ENCODE measurements at places on chromosomes 7 and 10.
A peak's percentile ranks its signal among the peaks of the same experiment; 100 is the strongest.

GRCh38 chr10:122588381-122588780, 27.8 kb downstream of the DMBT1 start:
- DNase-seq: no peak

DNA sequence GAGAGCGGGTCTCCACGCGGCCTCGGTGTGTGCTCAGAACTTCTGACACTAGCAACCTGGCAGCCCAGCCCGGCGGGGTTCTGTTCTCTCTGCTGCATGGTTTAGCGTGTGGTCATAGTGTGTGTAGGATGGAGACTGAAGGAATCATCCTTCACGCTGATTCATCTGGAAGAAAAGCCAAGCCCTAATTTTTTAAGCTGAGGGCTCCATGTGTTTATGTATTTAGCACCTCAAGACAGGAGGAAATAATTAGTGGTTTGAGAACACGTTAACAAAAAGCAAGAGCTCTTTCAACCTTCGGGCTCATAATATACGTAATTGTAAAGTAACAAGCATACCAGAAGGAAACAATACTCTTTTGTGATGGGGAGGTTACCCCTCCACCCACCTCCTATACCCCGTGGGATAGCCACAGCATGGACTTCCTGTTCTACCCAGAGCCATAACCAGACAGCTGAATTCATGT, 504.6 kb upstream of the MKI67 start:
- no peak for DNase-seq

DNA sequence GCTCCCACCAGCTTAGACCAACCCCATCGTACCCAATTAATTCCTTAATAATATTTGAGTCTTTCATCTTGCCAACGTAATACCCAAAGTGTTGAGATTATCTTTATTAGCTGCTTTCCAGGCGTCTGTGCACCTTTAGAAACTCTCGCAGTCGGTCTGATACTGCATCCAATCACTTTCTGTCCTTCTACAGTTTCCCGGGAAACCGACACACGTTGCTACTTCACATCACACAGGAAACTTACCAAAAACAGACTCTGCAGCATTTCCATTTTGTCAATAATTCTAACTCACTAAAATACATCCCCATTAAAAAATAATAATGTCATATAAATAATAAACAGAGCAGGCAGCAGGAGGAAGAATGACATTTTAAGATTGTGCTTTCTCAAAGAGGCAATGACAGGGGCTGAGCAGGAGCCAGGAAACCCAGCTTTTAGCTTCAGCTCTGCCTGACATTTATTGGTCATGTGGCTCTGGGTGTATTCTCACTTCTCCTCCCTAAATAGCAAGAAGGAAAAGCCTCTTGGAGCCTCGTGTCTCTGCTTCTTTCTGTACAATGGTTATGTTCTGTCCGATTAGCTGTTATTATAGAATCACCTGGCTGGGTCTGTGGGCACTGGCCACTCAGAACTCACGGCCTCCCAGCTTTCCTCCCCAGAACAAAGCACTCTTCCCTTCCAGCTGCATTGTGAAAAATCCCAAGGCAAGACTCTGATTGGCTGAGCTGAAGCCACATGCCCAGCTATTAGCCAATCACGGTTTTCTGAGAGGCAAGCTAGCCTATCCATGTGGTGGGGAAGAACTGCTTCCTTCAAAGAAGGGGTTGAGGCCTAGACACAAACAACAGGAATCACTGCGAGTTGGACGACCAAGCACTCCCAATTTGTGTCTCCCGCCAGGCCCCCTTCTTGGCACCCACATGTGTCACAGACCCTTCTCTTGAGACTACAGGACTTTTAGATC, 424.7 kb upstream of the FOXK1 start:
- no peak for DNase-seq

DNA sequence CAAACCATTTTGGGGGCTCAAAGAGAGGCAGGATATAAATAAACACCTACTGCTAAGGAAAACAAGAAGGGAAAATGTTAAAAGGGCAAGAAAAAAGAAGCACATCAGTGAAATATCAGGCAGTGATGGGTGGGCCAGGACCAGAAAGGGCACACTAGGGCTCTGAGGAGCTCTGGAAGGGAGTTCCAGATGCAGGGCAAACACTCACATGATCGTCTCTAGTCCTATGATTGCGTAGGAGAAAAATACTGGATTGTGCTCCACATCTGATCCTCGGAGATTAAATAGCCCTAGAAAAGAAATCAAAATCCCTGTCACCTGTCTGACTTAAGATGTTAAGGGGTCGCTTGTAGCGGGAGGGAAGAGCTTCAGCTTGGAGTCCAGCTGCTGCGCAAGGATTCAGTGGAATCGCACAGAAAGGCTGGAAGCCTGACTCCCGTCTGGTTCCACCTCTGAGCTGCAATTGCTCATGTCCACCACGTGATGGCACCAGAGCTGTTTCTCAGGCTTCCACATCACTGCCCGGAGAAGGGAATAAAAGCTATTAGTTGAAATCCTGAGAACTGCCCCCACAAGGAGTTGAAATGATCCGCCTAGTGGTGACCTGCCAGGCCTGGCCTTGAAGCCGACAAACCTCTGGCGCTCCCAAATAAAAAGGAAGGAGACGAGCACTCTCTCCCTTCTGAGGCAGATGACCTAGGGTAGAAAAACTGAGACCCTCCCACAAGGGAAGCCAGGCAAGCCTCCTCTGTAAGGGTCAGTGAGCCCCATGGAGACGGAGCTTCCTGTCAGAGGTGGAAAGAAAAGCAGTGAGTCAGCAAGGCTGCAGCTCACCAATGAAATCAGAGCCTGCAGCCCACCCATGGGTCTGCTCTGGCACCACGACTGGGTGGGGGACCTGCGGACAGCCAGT, 39.2 kb downstream of the XPNPEP1 start:
- peak; percentile 75 for DNase-seq

DNA sequence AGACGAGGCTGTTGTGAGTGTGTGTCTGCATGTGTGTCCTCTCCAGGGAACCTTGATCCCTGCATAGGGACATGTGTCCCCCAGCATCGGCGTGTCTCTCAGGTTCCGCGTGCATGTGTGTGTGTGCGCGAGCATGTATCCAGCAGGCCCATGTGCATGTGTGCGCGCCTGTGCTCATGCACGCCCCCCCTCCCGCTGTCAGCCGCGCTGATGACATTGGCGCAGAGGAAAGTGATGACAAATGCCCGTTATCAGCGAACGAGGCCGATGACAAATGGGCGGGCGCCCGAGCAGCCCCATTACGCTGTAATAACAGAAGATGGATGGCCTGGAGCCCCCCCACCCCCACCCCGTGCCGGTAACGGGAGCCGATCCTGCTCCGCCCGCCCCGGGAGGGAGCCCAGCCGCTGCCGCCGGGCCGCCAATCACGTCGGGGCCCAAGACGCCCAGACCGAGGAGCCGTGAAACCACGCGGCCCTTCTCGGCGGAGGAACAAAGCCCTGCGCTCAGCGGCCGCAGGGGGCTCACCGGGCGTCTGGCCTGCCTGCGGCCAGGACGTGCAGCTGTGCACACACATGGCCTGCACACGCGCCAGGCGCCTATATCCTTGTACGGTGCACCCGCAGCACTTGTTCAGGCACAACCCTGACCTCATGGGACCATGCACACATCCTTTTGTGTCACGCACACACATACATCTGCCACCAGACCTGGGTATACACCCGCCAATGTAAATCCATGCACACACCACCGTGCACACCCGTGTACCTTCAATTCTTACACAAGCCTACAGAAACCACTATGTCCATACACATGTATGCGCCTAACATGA, 21.5 kb downstream of the POLL start:
- DNase-seq: no peak

DNA sequence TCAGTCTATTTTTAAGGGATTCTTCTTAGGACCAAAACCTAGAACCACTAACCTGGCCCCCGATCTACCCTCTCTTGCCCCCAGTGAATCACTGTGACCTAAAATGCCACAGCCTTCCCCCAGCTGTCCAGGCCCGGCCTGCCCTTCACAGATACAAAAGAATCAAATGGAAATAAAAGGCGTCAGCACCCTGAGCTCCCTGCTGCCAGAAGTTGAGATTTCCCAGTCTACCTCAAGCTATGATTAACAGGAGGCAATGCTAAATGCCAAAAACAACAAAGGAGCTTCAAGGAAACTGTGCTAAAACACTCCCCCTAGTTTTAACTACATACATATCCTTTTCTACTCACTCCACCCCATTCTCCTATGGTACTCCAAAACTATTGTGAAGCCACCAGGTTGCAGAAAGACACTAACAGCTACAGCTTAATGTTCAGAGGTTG, 67.8 kb downstream of the GSAP start:
- no peak for DNase-seq

DNA sequence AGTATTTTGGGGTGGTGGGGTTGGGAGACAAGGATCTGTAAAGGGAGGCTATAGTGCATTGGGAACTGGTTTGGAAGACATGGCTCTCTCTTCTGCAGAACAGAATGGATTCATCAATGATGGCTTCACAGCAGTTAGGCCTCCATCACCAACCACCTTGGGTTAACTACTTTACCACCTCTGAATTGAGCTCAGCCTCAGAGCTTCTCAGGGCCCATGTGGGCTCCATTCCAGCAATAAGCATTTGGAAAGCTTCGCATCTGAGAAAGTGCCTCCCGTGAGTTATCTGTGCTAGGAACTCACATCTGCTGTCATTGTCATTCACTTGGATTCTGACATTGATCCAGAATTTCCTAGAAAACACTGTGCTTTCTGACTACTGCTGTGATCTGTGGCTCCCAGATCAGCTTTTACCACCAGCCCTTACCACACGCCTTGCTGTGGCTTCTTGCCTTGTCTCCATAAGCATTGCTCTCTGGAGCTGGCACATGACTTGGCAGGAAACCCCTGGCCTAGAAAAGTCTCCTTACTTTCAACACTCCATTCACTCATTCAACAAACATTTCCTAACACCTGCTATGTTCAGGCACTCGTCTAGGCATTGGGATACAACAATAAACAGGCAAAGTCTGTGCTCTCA, 70.7 kb upstream of the ADO start:
- no peak for DNase-seq

DNA sequence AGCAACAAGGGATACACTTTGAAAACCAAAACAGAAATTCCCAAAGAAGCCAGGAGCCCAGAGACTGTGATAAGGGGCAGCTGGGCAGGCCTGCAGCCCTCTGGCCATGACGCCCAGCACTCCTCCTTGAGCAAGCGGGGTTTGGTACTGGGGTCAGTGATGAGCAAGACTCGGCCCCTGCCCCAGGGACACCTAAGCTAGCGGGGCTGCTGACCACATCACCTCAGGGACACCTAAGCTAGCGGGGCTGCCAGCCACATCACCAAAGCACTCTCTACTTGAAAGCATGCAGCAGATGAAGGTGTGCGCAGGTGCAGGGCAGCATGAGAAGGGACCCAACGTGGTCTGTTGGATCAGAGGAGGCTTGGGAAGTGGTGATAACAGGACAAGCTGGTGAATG, 108.0 kb upstream of the PPP2R2D start:
- DNase-seq: no peak

GRCh38 chr7:98394377-98394836, 6.5 kb downstream of the BAIAP2L1 start:
- no peak for DNase-seq

DNA sequence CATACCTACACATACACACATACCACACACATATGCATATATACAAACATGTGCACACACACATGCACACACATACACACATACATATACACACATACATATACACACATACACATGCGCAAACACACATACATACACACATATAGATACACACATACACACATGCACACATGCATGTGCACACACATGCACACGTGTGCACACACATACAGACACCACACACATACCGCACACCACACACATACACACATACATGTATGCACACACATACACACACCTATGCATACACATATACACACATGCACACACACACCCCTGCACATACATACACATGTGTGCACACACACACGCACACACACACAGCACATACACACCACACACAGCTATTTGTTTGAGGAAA, 236.5 kb downstream of the WDR11 start:
- no peak for DNase-seq

DNA sequence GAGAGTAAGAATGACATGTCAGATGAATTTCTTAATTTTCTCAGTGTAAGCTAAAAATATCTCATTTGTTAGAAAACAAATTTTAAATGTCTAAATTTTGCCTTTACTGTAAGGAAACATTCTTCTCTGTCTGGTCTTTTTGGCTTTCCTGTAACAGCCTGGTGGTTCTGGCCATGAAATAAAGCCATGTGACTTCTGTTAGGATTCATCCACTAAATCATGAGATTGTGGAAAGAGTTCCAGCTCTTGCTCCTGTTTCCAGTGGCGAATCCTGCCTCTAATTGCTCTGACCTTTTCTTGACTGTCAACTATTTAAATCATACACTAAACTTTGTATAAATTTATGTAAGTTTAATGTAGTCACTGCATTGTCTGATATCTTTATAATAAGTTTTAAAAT, 398.5 kb upstream of the AKR1E2 start:
- no peak for DNase-seq
